ENCODE measurements at places on chromosomes 6 and 20.

- peak; percentile 79 for DNase-seq
Observed at GRCh38 chr6:158631678-158632537, 12.6 kb downstream of the DYNLT1 start.

DNA sequence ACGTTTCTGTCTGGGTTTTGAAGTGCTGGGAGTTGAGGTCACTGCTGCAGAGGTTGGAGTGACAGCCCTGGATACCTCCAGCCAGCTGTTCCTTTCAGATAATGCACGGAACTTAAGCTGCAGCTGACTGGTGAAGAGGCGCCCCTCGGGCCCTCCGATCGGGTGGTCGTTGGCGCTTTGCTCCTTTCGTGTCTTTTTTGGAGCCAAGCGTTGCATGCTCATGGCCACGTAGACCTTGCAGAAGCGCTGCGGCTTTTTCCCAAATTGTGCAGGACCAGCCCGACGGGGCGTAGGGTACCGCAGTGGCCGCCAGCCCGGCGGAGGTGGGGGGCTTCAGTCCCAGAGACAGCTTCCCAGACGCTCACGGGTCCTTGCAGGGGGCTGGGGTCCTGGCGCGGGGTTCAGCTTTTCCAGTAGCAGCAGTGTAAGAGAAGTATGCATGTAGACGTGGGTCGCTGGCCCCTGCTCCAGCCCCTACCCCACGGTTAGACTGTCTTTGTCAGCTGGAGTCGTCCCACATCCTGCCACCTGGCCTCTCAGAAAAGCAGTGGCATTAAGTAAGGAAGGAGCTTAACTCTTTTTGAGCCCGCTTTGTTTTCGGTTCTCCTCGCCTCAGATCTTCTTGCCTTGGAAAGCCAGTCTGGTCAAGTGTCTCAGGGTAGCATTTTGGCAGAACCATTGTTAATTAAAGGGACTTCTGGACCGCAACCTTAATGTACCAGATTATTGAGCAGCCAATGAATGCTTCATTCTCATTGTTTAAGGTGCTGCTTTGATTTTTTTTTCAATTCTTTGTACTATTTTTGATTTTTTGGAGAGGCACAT is 838 bp downstream of the TNFAIP3 start:
- DNase-seq = peak; percentile 15

DNA sequence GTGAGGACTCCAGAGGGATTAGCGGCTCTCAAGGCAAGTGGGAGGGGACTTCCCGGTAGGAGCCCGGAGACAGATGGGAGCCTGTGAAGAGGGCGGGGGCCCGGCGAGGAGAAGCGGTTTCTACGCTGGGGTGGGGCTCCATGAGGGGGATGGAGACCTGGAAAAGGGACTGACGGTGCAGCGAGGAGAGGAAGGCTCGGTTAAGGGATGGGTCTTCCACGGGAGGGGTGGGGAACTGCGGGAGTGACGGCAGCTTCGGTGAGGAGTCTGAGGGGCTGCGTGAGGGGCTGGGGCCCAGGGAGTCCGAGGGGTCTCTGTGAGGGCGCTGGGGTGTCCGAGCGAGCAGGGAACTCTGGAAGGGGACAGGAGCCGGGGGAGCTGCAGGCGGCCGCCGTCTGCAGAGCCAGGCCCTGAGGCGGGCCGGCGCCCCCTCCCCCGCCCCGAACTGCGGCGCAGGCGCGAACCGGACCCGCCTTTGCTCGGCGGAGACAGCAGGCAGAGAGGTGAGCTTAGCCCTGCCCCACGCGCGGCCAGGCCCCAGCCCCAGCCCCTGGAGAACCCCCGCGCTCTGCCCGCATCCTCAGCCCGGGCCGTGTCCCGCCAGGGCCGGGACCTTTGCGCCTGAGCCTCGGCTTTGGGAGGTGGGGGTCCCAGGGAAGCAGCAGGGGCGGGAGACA is at the start of gene NRSN2:
NRSN2 (plus strand) TSS at position 472 of the 677 bp plus-strand sequence. CDS start 2,533 bp downstream, outside the sequence.
- DNase-seq = peak; percentile 93

GRCh38 chr6:108568551-108569305 is 8.0 kb downstream of the FOXO3 start:
- no peak for DNase-seq

GRCh38 chr6:119379809-119380208 is 30.2 kb upstream of the MAN1A1 start:
- DNase-seq = no peak

- DNase-seq = no peak
Observed at GRCh38 chr6:158061361-158061708, 79.7 kb downstream of the SYNJ2 start.

- no peak for DNase-seq
Observed at GRCh38 chr6:23754197-23754596, 371.8 kb upstream of the NRSN1 start.

DNA sequence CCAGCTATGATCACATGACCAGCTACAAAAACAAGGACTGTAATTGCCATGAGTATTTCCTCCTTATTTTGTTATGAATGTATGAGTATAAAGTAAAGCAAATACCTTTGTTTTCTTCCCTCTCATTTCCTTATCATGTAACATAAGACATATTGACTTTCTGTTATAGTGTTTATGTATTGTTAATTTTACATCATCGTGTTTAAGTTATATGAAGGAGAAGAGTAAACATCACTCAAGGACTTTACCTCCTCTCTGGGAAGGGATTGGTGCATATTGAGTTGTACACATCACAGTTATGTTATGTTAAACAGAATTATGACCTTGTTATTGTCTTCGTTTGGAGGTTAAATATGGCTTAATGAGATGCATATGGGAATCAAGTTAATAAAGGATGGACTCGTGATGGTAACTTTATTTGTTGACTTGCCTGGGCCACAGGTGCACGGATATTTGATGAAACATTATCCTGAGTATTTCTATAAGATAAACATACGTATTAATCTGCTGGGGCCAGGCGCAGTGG is 57.3 kb upstream of the CNKSR3 start:
- no peak for DNase-seq

DNA sequence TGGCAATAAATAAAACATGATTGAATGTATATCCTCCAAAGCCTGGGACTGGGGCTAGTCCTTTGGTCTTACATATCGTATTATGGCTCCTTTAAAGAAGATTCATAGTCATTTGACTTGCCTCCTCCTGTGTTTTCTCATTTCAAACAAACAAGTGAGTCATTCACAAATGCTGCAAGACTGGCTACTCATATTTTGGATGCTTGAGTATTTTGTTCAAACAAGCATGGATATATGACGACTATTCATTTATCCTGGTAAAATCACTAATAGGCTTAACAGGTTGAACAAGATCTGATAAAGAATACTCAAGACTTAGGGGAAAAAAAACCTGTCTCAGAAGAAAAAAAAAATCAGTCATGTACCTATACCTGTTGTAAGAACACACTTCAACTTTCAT is 111.1 kb upstream of the CCDC28A start:
- no peak for DNase-seq

DNA sequence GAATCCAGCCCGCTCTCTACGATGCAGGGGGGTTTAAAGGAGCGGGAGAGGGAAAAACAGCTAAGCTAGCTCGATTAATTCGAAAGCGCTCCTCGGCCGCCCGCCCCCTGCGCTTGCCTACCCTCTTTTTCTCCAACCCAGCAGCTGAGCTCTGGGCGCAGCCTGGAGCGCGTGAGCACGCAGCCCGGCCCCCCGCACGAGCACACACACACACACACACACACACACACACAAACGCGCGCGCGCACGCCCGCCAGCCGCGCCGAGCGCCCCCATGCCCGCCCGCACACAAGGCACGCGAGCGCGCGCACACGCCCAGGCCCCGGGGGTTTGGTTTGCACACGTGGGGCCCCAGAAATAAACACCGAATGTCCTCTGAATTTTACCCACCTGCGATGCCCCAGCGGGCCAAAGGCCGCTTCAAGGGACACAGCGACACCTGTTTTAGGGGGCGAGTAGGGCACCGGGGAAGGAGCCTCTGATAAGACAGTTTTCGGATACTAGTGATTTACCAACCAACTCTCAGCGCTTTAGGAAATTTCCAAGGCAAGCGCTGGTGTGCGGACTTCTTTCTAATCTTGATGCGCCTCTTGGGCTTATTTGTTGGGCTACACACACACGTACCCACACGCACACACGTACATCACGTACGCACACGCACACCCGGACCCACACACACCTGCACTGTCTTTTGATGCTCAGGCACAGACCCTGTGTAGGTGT is 802 bp upstream of the NRN1 start:
- DNase-seq = peak; percentile 77

GRCh38 chr6:16496210-16496609 is 257.8 kb downstream of the GMPR start:
- DNase-seq = no peak

DNA sequence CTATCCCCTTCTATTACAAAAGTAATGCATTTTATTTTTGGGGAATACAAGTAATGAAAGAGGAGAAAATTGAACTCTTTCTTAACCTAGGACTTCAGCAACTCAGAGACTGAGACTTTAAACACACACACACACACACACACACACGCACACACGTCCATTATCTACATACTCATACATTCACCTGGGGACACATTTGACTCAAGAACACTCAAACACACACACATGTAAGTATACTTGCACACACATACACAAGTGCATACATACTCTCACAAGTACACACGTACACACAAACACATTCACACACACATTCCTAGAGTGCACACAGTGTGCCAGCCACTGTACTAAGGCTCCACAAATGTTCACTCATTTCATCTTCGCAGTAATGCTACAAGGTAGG is 2.1 kb upstream of the R3HDML start:
- no peak for DNase-seq

DNA sequence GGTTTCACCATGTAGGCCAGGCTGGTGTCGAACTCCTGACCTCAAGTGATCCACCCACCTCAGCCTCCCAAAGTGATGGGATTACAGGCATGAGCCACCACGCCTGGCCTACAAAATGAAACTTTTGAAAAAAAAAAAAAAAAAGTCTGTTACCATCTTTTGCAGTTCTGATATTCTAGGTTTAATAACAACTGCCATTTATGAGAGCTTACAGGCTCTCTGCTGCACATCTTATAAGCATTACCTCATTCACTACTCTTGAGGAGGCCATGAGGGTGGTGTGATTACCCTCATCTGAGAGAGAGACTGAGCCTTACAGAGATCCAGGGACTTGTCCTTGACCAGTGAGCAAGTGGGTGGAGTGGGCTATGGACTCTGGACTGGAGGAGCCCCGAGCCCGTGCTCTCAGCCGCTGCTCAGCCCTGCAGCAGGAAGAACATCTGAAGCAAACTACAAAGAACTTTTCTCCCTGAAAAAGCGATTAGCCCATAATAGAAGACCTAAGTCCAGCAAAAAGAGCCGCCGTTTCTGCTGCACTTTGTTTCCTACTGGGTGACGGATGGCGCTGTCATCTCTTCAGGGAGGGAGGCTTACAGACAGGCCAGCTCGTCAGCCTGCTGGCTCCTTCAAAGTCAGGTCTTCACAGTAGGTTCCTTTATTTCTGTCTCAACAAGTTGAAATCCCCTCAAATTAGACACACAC is 119.8 kb upstream of the AKAP12 start:
- DNase-seq = no peak

DNA sequence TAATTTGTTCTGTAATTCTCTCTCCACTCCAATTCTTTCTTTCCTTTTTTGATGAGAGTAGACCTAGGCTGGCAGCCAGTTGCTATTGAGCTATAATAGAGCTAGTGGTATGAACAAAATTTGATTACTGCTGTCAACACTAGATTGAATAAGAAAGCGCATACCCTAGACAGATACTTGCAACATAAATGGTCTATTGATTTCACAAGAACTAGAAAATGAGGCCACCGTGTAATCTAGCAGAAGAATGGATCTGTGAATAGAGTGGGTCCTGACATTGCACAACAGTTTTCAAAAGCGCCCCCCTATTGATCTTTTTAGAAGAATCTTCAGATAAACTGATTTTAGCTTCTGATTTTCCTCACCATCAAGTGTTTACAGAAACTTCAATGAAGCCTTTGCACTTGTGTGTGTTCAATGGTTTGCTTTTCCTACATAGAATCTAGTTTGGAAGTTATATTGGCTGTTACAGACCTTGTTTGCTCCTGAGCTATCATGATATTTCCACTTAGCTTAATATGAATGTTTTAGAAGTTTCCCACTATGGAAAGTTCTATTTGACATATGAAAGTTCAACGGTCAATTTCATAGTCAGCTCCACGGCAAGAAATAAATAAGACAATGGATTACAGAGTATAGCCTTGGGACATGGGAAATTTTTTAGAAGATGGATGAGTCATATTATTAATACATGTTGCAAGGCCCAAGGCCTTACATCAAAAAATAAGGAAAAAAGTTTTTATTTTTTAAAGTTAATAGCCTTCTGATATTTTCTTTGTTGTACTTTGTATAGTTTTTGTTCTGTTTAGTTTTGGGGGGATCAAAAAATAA is 55.6 kb downstream of the UTRN start:
- DNase-seq = no peak

GRCh38 chr6:81666481-81666880 is 86.0 kb downstream of the TENT5A start:
- no peak for DNase-seq

DNA sequence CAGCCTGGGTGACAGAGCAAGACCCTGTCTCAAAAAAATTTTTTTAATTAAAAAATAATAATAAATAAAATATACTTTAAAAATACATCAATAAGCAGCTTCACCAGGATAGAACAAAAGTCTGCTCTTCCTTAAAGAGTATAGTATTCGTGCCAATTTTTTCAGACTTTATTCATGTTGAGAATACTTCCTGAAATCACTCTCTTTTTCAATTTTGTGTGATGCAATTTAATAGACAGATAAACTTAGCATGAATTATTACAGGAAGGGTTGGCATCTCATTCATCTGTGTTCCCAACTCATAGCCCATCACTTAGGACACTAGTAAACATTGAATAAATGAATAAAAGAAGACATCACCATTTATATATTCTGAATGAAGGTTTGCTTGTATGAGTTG is 52.4 kb downstream of the IPCEF1 start:
- DNase-seq = no peak

GRCh38 chr6:125354649-125355048 is 52.9 kb upstream of the HDDC2 start:
- DNase-seq = no peak

Data from GM03348 (cell line).